ENCODE measurements at places on chromosomes 5 and 9.

GRCh38 chr5:179287631-179288030 is 57.6 kb downstream of the ADAMTS2 start:
- DNase-seq = no peak

GRCh38 chr9:79535534-79535933 is 36.2 kb upstream of the TLE4 start:
- no peak for DNase-seq

DNA sequence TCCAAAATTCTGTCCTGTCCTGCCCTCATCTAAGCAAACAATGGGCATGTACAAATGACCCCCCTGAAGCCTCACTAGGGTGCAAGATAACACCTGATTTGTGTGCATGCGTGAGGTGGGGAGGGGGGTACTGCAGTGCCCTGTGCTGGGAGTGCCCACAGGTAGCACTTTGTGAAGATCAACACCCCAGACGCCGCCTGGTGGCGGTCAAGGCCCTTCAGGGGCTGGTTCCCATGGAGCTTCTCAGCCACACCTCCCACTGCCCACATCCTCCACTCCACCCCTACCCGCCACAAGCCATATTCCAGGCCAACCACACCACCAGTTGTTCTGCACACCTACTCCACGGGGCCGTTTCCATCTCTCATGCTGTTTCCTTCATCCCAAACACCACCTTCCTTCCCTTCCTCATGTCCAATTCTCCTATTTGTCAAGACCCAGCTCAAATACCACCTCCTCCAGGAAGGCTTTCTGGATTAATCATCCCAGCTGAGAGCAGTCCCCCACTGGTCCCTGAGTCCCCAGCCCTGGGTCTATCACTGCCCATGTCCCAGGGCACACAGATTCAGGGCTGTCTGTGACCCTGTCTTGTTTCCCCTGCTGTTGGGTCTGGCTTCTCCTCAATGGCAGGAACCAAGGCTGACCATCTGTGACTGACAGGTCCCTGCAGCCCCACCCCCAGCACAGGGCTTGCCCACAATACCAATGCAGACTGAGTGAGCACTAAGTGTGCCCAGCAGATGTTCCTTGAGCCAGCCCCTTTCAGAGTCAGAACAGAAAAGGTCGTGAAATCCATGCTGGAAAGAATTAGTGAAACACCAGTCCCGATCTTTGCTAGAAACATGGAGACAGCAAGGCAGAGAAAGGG is 178.4 kb downstream of the PAX5 start:
- no peak for DNase-seq

- no peak for DNase-seq
Measured at GRCh38 chr5:140671472-140672125, 1.8 kb downstream of the DND1 start.

Data from thoracic aorta (tissue), 2 donors.